ENCODE measurements at places on chromosomes 11 and 22.

GRCh38 chr22:40484906-40485669 lies 114.7 kb downstream of the SGSM3 start:
- DNase-seq: no peak

DNA sequence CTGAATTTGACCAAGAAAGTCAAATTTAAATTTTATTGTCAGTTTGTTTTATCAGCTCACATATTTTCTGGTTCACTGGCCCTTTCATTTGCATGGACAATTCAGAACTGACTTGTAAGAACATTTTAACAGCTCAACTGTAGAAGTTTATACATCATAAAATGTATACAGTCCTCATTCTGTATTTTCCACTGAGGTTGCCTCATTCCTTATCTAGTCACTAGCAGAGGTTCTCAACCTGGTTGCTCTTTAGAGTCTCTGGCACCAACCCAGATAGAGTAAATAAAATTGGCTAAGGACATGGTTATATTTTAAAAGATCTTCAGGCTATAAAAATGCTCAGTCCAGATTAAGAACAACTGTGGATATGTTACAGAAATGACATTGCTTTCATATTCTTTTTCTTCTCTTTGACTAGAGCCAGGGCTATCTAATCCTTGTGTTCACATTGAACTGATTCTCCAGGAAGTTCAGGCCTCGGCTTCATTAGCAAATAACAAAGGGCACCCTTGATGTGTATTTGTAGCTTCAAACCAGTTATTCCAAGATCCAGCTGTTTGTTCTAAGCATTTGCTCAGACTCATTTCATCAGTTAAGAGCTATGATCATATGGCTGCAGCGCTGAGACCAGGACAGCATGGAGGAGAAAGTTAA lies 782.5 kb downstream of the ETS1 start:
- no peak for DNase-seq

DNA sequence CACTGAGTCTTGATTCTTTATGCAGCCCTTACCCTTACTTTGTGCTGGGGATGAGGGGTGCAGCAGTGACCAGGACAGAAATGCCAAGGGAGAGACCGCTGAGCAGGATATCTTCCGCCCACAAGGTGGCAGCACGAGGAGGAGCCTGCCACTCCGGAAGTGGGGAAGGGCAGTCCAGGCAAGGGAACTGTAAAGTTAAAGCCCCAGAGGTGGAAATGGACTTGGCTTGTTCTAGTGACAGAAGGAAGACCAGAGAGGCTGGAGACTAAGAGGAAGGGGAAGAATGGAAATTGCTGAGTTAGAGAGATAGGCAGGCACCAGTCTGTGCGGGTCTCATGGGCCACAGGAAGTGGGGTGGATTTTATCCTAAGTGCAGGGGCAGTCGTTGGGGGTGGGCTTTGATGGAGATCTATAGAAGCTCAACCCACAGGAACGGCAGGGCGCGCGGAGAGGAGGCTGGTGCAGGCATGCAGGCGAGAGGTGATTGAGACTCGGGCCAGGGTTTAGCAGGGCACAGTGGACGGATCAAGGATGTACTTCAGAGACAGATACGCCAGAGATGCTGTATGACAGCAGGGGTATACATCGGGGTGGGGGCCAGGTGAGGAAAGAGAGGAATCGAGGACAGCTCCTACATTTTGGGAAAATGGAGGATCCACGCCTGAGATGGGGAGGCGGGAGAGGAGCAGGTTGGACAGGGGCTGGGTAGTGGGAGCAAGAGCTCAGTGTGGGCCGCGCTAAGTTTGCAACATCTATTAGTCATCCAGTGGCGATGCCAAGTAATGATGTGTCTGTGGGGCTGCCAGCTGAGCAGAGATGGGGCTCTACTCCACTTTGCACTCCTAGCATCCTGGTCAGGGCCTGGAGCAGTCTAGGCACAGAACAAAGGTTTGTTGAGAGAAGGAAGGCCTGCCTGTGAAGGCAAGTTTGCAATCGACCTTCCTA lies 3.3 kb upstream of the GRK2 start:
- DNase-seq: peak; percentile 84

DNA sequence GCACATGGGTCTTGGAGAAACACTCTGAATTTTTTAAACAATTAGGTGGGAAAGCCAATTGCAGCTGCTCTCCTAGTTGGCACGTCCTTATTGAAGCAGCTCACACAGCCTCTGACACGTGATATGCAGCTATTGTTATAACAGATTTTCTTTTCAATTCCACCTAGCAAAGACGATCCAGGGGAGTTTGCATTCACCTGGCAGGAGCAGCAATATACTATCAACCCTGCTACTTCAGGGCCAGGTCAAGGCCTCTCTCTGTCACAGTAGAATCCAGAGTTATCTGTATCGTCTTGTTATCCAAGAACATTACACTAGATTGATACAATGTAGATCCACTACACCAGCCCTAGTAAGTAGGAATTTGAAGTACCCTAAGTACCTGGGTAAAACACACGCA lies 8.3 kb downstream of the KRTAP5-11 start:
- DNase-seq: no peak

GRCh38 chr11:47278769-47279168 lies 8.8 kb downstream of the MADD start:
- DNase-seq: no peak

Data from suppressor macrophage treated with lipopolysaccharide for 4 hours (primary cell).